ENCODE measurements at places on chromosomes 2 and 18. TPM values are rescaled to one million over a fixed set of nuclear protein-coding genes. Genes with fewer than 3 reads are reported as not detected.

ERFE gene
- total RNA-seq: 7.7 TPM

HRH4 gene
- total RNA-seq: 0.12 TPM

MC5R gene
- not detected for total RNA-seq

CCDC150 gene
- total RNA-seq: 7.9 TPM

L3MBTL4 gene
- 1.2 TPM for total RNA-seq

GRCh38 chr2:46486436-46486835 lies 7.1 kb downstream of the TMEM247 start:
- DNase-seq: no peak

GRCh38 chr2:50178050-50178449 lies 853.9 kb downstream of the NRXN1 start:
- no peak for DNase-seq

DNA sequence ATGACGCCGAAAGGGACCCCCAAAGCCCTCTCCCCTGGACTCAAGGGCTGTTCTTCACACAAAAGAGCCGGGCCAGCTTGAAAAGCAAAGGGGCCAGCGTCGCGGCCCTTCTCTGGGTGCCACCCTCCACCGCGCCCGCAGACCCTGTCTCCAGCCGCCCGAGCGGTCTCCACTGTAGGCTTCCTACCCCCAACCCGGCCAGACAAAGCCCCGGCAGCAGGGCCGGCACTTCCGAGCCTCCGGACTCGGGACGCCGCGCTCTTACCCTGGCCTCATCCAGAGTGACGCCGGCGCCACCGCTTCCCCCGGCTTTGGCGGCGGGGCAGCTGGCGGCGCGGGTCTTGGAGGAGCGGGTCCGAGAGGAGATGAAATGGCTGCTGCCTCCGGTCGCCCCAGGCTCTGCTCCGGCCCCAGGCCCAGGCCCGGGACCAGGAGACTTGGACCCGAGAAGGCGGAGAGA lies 603 bp downstream of the ATAD2B start:
- no peak for DNase-seq

DNA sequence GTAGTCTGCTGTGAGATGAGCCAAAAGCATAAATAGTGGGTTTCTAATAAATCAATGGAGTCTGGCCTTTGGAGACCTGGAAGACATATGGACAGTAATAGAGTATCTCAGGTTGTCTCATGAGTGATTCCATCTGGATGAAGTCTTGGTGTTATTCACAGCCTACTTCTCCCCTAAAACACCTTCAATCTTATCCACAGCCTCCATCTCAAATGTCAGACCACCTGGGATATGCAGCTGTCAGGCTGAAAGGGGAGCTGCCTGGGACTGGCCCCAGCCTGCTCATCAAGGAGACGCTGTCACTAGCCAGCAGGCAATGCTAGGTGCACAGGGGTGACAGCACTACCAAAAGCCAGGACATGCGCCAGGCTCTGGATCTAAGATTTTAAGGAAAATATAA lies 684.0 kb upstream of the ZEB2 start:
- DNase-seq: no peak

DNA sequence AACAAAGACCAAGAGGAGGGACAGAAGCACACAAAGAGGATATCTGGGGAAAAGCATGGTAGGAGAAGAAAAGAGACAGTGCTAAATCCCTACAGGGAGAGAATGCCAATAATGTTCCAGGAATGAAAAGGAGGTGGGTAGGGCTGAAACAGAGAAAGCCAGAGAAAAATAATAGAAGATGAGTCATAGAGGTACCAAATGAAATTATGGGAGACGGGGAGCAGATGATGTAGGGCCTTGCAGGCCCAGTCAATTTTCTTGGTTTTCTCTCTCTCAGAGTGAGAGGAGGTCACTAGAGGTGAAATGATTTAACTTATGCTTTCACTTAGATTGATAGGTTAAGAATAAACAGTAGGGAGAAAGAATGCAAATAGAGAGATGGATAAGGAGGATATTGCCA lies 61.5 kb downstream of the RPRM start:
- no peak for DNase-seq

- no peak for DNase-seq
Observed at GRCh38 chr2:108491848-108492247, 42.4 kb upstream of the LIMS1 start.

DNA sequence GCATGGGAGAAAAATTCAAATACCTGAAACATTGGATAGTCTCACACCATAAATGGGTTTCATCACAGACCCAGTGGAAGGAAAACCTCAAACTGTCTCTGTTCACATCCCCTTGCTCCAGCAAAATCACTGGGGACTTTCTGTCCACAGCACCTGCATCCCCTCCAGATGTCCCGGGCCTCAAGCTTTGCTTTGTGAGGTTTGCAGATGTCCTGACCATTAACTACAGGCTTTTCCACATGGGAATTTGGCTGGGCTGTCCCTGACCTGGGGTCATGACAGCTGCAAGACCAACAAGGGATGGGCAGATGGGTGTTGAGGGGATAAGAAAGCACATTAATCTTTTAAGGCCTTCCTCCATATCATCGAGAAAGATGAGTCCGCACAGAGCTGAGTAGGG lies 427.9 kb downstream of the TXNL1 start:
- no peak for DNase-seq

GRCh38 chr18:61352611-61353010 lies 19.4 kb downstream of the CDH20 start:
- DNase-seq: no peak

GRCh38 chr2:52356556-52356955 lies 1324.6 kb upstream of the NRXN1 start:
- DNase-seq: no peak

Measured in NCI-H460 (cell line).